ENCODE measurements at places on chromosomes 16 and 17. TPM values are rescaled to one million over a fixed set of nuclear protein-coding genes. Genes with fewer than 3 reads are reported as not detected.

The SLC52A1 gene
- total RNA-seq = not detected

The IL21R gene
- 0.67 TPM for total RNA-seq

The NPIPB13 gene
- 0.79 TPM for total RNA-seq

The LRRC75A gene
- total RNA-seq = not detected

The OTOP2 gene
- total RNA-seq = not detected

DNA sequence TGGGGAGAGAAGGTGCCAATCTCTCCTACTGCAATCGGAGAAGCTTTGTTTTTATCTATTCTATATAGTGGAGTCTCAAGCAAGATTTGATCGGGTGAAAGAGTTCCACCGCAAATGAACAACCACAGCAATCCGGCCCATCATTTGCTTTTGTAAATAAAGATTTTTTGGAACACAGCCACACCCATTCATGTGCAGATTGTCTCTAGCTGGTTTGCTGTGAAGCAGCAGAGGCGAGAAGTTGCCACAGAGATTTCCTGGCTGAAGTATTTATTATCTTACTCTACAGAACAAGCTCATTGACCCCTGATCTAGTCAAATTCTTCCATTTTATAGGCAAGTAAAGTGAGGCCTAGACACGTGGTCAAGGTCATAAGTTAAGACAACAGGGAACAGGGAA is 195.5 kb upstream of the TNRC6C start:
- DNase-seq = no peak

DNA sequence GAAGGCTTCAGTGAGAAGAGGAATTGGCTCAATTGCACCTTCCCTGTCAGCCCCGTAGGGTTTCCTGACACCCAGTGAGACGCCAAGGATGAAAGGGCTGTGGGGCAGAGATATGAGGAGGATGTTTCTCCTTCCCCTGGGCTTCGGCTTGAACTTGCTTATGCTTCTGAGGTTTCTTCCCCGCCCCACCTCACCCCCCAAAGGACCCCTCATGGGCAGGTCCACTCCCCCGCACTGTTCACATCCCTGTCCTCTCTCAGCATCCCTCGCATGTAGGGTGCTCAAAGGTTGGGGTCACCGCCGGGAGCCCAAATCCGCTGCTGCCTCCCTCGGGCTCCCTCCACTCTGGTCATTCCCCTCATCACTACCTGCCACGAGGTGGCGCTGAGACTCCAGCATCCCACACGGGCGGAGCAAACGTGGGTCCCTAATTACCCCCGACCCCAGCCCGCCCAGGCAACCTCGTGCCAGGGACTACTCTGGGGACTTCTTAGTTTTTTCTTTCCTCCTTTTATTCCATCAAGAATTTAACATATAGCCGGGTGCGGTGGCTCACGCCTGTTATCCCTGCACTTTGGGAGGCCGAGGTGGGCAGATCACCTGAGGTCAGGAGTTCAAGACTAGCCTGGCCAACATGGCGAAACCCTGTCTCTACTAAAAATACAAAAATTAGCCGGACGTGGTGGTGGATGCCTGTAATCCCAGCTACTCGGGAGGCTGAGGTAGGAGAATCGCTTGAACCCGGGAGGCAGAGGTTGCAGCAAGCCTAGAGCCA is 3.3 kb upstream of the TRARG1 start:
- no peak for DNase-seq

DNA sequence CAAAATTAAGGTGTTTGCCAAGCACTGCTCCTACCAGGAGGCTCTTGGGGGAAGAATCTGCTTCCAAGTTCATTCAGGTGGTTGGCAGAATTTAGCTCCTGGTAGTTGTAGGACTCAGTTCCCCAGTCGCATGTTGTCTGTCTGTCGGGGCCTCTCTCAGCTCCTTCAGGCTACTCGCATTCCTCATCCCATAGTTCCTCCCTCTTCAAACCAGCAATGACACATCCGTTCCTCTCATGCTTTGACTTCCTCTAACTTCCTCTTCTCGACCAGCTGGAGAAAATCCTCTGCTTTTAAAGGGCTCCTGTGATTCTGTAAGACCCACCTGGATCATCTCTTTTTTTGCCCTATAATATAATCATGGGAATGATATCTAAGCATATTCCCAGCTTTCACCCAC is 108.1 kb downstream of the PMP22 start:
- DNase-seq = peak; percentile 54

- no peak for DNase-seq
These were observed 58.4 kb downstream of the MRTFB start for GRCh38 chr16:14129502-14129901.

DNA sequence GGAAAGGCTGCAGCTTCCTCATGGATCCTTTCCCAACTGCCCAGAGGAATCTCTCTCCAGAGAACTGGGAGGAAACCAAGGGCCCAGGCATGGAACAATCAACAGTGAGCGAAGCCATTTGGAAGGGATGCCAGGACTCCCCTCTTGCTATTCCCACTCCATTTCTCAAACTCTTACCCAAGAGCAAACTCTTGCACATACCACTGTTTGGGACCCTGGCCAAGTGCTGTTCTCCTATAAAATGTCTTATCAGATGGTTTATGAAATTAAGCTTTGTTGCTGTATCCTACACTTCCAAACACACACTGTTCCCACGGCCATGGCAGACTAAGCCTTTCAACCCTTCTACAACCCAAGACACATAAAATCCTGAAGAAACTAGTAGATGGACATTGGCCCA is 48.3 kb upstream of the AXIN2 start:
- DNase-seq = no peak

DNA sequence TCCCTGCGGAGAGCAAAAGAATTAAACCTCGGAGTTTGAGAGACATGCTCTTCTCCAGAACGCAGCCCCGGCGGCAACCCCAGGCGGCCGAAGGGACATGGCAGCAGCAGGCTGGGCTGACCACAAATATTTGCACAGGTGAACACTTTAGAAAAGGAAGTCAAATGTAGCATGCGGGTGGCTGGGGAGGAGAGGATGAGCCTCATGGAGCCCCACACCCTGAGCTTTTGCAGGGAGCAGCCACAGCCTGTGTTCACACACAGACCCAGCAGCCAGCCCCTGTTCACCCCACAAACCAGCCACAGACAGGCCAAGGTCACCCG is 17.8 kb downstream of the HS3ST6 start:
- DNase-seq = no peak

DNA sequence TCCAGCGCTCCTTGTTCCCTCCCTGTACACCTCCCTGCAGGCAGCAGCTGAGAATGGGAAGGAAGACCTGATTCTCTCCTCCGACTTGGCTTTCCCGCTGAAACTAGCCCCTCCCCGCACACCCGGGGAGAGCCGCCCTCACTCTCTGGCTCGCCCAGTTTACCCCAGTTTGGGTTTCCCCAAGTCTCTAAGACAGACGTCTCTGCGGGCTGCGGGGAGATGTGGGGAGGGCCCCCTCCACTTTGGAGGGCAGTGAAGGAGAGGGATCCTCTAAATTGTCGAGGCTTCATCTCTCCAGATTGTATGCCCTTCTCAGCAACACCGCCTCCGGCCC is 797 bp downstream of the GRB7 start:
- DNase-seq = no peak

DNA sequence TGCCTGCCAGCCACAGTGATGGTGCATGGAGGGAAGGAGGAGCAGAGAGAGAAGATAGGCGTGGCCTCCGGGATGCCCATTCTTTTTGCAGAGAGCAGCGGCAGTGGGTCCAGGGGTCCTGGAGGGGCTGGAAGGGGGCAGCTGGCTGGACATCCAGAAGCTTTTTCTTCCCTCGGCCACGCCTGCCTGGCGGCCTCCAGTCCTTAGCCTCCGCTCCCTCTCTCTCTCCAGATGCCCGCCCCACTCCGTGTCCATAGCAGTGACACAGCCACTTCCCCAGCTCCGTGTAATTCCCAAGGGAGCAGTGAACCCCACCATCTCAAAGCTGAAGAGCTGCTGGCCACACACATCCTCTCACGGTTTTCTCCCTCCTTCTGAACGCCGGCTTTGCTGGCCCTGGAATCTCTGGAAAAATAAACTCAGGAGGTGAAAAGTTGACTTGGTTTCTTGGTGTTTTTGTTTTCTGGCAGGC is 26.3 kb upstream of the CDC42EP4 start:
- no peak for DNase-seq

DNA sequence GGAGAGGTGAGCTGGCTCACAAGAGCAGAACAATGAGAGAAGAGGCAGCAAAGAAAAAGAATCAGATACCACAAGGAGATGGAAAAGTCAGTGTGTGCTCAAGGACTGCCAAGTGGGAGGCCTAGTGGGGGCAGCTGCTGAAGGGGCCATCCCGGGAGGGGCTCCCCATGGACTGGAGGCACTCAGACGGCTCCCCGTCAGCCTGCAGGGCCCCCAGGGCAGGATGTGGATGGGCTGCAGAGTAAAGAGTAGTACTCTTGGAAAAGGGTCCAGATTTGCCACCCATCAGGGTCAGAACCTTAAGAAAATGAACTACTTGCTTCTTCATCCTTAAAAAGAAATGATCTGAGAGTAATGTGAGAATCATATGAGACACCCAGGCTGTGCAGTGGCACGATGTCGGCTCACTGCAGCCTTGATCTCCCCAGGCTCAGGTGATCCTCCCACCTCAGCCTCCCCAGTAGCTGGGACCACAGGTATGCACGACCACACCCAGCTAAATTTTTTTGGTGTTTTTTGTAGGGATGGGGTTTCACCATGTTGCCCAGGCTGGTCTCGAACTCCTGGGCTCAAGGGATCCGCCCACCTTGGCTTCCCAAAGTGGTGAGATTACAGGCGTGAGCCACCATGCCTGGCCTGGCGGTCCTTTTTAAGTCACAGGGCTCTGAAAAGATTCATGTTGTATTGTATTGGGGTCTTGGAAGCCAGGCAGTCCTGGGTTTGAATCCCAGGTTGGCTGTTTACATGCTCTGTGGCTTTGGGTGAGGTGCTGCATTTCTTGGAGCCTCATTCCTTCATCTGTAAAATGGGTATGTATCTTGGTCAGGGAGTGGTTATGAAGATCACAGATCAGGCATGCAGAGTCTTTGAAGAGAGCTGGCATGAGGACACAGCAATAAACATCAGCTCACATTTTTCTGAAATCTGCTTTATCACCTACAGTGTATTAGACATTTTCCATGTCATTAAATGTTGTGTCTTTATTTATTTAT is 15.1 kb downstream of the ACSF2 start:
- DNase-seq = no peak

GRCh38 chr16:58345574-58346354 is 46.5 kb upstream of the GINS3 start:
- no peak for DNase-seq

- no peak for DNase-seq
These were observed 13.4 kb downstream of the TBX2 start for GRCh38 chr17:61412860-61413660.

- DNase-seq = no peak
These were observed 886.5 kb upstream of the SOX9 start for GRCh38 chr17:71234349-71234748.

DNA sequence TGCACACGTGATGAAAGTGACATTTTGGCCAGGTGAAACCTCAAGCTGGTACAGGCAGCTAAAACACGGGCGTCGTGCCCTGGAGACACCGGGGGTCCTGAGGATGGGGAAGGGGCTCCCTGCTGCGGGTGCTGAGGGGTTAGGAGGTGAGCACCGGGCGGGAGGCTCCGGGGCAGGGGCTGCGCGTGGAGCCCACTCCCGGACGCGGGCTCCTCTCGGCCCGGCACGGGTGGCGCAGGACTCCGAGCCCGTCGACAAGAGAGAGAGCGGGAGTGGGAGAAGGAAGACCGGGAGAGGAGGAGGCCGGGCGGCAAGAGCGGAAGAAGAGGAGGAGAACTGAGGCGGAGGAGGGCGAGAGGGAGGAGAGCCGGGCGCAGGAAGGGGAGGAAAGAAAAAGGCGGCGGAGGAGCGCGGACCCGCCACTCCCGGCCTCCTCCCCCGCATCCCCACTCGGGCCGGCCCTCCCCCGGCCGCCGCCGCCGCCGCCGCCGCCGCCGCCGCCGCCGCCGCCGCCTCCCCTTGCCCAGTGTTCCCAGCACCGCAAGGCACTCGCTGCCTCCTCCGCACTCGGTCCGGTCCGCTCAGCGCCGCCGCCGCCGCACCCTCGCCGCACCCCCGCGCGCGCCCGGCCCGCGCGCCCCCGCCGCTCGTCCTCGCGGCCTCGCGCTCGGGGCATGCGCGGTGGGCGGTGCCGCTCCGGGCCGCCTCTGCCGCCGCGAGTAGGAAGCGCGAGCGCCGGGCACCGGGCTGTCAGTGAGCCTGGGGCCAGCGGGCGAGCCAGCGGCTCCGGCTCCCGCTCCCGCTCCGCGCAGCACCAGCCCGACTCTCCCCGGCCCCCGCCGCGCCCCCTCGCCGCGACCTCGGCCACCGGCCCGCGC is at the start of gene PRKCA:
Gene PRKCA, plus strand, starts transcription at position 750 of the 878 bp plus-strand sequence.
- DNase-seq = peak; percentile 55

- no peak for DNase-seq
These were observed 42.1 kb upstream of the MLYCD start for GRCh38 chr16:83856792-83857191.

- DNase-seq = no peak
These were observed 3.7 kb upstream of the KREMEN2 start for GRCh38 chr16:2960183-2961010.

DNA sequence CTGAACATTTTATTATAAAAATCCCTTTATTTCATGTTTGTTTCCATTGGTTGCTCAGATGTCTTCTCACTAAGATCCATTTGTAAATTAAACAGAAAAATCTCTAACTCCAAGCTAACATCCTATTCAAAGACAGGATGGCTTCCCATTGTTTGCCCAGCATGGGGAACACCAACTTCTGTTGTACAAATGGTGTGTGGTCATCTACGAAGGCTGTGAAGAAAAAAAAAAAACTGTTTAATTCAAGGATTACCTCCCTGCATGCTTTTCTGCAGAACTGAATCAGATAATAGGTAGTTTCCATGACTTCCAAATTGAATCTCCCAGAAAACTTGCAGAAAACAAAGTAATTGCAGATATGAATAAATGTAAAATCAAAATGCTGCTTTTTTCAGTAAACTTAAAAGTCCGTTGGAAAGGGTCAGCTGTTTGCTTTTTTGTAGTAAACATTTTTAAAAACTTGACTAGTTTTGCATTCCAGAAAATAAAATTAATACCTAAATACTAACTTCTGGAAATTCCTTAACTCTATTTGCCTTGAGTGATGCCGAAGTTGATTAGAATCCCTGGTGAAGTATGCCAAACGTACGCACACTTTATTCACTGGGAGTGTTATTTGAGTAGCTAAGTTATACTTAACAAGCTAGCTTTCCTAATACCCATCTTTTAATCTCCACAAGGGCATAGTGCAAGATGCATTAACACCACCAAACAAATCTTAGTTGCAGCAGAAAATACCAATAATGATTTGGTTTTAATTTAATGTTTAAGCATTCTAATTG is 7.7 kb downstream of the SALL1 start:
- no peak for DNase-seq

- DNase-seq = no peak
These were observed 24.2 kb upstream of the SSTR2 start for GRCh38 chr17:73140566-73140965.

DNA sequence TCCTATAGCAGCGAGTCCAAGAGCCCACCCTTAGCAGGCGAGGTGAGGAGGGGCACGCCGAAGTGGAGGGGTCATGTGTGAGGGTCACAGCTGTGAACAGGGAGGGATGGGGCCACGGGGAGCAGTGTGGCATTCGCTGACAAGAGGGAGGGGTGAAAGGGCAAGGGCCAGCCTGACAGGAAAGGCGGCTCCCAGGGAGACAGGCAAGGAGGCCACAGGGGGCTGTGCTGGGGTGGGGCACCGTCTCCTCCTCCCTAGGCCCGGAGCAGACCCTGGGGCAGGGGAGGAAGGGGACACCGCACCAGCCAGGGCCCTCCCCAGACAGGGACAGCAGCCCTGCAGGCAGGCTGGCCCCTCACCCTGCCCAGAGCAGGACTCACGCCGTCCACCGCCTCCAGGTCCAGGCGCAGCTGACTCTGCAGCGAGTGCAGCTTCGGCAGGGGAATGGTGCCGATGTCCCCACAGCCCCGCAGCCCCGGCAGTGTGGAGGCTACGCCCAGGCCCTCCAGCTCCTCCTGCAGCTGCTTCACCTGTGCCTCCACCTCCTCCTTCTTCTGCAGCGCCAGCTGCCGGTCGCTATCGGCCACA is 15.1 kb downstream of the GNPTG start:
- DNase-seq = no peak
